ENCODE measurements at places on chromosomes 4 and X. TPM values are rescaled to one million over a fixed set of nuclear protein-coding genes. Genes with fewer than 3 reads are reported as not detected.
A peak's percentile ranks its signal among the peaks of the same experiment; 100 is the strongest.

- no peak for DNase-seq
Measured at GRCh38 chrX:150348365-150348764, 14.8 kb upstream of the MAMLD1 start.

DNA sequence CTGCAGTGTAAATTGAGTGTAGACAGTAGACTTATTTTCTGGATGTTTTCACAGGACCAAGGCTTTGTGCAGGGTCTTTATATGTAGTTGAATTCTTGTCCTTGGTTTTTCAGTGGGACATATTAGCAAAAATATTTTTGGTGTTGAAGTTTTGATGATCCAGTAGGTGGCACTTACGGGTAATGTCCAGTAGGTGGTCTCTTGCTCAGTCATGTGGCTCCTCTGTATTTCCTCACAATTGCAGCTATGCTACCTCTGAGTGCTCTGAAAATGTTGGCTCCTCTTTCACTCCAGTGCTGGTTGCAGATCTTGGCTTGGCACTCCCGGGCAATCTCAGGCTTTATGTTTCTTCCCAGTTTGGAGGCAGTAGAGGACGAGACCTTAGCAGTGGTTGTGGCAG is 419.8 kb upstream of the AMOT start:
- no peak for DNase-seq

GRCh38 chrX:69063486-69063885 is 101.8 kb downstream of the PJA1 start:
- no peak for DNase-seq

GRCh38 chr4:39097290-39097689 is 35.3 kb downstream of the KLHL5 start:
- no peak for DNase-seq

DNA sequence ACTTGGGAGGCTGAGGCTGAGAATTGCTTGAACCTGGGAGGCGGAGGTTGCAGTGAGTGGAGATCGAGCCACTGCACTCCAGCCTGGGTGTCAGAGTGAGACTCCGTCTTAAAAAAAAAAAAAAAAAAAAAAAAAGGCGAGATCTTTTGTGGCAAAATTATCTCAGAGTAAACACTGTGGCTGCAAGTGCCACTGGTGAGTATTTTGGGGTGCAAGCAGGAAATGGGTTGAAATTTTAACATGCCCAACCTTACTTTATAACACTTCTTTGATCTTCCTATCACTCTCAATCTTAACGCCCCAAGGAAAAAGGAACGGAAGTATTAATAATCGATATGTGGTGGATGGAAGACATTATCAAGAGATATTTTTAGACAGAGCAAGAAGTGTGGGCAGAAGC is 32.1 kb downstream of the SLC34A2 start:
- no peak for DNase-seq

- no peak for DNase-seq
Measured at GRCh38 chr4:145881576-145881975, 57.0 kb downstream of the ZNF827 start.

- DNase-seq, result no peak
Measured at GRCh38 chrX:12701628-12702027, 89.6 kb upstream of the PRPS2 start.

DNA sequence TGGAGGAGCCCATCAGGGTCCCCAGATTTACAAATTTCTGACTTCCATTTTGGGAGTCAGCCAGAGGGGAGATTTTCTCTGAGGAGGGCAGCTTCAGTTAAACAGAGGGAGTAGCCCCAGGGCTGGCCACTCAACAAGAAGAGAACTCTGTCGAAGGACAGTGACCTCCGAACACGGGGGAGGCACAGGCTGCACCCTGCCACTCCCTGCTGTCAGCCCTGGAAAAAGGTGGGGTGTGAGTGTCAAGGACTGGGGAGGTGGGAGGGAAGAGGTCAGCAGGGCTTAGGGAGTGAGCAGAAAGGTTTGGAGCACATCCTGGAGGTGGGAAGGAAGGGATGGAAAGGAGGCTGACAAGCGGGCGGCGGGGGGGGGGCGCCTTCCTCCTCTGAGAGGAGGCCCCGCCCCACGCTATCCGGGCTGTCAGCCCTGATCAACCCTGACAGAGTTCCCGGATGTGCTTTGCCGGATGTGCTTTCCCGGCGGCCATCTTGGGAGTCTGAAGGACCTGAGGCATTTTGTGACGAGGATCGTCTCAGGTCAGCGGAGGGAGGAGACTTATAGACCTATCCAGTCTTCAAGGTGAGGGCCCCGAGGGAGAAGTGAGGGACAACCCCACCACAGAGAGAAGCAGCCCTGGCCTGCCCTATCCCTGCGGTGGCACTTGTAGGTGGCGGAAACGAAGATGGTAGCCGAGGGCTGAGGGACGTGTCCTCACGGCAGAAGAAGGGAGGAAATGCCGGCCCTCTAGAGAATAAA is at the start of gene MAGEC1:
Gene MAGEC1 (plus strand): TSS at position 495 of the 756 bp plus-strand sequence. CDS start 1,179 bp downstream, outside the sequence.
- DNase-seq, result no peak

DNA sequence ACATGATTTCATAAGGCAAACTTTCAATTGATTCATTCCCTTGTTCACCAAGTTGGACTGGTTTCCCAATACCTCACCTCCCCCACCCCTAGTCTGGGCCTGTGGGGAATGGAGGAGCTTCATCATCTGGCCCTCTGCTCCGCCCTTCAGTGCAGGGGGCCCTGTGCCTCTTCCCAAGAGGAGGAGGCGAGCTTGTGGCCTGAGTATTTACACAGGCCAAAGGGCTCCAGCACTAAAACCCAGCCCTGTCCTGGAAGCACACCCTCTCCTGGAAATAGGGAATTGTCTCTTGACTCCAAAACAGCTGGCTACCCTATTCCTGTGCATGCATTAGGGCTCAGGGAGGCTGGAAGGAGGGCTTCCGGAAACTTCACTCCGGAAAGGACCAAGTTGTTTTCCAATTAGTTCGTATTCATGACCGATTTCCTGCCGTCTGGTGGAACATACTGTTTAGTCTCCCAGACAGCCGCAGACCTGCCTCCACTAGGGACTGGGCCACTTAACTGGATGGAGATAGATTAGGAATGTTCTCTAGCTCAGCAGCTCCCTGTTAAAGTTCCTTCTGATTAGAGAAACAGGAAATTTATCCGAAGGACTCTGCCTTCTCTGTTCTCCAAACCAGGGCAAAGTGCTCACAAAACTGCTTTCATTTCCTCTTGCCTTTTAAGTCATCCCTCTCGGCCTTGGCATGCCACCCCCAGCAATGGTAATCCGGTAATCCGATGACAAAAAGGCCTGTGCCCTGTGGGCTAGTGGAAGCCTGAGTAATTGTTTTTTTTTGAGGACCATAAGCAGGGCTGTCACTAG is 5.8 kb downstream of the SRPX2 start:
- DNase-seq, result peak; percentile 48

GRCh38 chr4:81164126-81164525 is 50.9 kb downstream of the PRKG2 start:
- DNase-seq, result no peak

DNA sequence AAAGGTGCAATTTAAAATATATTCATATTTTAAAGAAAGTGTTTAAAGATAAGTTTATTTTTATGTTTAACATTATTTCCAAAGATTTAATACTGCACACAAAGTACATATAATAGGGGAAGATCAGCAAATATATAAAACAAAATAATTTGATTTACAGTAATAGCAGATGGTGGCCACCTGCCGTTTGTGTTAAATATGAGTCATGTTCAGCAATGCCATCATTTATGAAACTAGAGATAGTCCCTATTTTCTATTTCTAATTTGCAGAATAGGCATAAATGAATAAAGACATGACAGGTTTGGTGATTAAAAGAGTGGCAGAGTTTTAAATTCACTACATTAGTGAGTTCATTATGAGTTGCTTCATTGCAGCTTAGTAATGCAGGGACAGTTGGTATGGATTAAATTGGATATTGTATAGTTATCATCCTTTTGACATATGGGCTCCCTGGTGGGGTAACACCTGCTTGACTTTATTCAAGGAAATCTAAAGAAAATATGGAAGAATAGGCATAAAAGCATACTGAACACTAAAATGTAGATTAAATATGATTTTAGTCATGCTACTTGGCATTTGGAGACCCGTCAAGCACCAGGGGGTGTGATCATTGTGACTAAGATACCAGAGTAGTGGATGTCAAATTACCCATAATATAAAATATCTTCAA is 78.8 kb upstream of the BANK1 start:
- DNase-seq, result no peak

DNA sequence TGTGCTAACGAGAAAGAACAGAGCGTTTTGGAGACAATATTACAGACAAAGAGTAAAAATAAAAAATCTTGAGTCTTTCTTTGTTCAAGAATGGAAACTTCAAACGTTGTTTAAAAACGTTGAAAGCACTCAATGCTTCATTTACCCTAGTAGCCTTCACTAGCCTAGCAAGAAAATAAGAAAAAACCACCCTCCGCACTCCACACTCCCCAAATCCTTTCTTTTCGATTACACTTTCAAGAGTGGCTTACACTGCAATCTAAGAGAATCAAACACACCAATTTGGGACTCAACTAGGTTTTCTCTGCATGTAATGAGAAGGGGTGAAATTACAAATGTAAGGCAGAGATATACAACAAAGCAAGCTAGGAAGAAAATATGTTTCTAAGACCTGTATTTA is 4.7 kb downstream of the TMSB4X start:
- no peak for DNase-seq

GRCh38 chr4:89056953-89057398 is at the start of gene FAM13A:
Gene FAM13A, minus strand, starts transcription at chr4:89057185. Its CDS starts 221 bp downstream, at chr4:89056964.
- DNase-seq, result peak; percentile 94

GRCh38 chr4:100130964-100131363 is 59.3 kb downstream of the DDIT4L start:
- DNase-seq, result no peak

DNA sequence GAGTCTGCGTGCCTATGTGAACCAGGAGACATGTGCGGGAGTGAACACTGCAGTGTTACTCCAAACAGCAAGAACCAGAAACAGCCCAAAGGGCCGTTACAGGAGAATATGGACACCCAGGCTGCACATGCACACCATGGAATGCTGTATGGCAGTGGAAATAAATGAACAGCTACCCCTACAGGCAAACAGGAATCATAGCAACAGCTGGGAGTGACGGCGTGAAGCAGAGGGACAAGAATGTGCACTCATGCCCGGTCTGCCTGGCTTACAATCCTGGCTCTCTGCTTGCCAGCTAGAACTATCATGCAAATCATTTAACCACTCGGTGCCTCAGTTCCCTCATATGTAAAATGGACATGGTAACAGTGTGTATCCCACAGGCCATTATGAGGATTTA is 16.6 kb downstream of the GPKOW start:
- DNase-seq, result no peak

GRCh38 chrX:48938721-48939425 is 18.5 kb downstream of the OTUD5 start:
- no peak for DNase-seq

DNA sequence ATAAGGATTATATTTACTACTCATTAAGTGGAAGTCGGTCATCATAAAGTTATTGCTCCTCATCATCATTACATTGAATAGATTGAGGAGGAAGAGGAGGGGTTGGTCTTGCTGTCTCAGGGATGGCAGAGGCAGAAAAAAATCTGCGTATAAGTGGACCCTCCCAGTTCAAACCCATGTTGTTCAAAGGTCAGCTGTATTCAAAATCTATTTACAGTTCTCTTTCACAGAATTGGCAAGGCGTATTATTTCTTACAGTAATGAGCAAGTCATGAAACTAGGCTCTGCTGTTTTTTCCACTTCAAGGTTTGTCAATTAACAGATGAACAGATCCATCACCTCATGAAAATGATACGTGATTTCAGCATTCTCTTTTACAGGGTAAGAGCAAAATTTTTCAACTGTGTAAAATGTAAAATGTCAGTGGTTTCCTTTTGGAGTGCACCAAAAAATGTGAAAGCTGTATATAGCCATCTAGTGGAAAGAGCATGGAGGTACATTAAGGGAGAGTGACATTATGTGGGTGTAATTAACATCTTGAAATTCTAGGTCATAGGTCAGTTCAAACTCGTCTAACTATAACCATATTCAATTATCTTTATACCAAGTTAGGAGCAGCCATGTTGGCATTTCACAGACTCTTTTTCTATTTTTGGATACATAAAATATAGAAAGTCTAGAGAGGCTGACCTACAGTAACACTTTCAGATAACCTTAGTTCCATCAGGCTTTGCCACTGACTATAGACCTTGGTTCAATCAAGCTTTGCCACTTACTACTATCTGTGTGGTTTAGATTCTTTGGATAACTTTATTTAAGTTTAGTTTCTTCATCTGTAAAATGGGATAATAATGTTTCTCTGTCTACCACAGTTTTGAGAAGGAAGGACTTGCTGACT is 30.1 kb downstream of the NEIL3 start:
- no peak for DNase-seq

- no peak for DNase-seq
Measured at GRCh38 chr4:103197765-103198110, 405 bp downstream of the CENPE start.

GRCh38 chr4:86400216-86400615 is 40.4 kb upstream of the MAPK10 start:
- DNase-seq, result no peak

Gene FAM149A
- 14.8 TPM for total RNA-seq

Gene TCP11X2
- total RNA-seq, result not detected

Gene FGF2
- total RNA-seq, result 6.5 TPM

Gene TCEAL7
- 3.5 TPM for total RNA-seq

Gene NOCT
- total RNA-seq, result 10.7 TPM

Gene SLITRK4
- 0.47 TPM for total RNA-seq

Gene CHRDL1
- 31.2 TPM for total RNA-seq

Gene EXOSC9
- total RNA-seq, result 13.5 TPM
